NAMALWA (cell line): ENCODE measurements at places on chromosomes 16 and 17.

GRCh38 chr17:83109793-83110645 is 30.6 kb downstream of the METRNL start:
- no peak for DNase-seq

DNA sequence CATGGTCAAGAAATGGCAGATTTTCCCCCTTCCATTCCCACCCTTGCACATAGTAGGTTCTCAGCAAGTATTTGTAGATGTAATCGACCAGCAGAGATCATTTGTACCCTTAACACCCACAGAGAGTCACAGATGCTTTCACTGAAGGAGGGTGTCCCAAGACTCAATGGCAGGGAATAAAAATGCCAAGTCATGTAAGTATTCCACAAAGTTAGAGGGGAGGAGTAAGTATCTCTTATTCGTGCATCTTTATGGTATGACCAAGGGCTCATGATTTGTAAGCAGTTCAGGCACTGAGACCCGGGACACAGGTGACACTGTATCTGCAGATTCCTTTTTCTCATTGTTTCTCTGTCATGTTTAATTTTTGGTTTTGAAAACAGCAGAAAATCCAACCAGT is 489.6 kb downstream of the MAF start:
- no peak for DNase-seq

- DNase-seq = no peak
Measured at GRCh38 chr17:6528557-6528956, 27.8 kb downstream of the PITPNM3 start.

GRCh38 chr17:78965491-78965924 is 14.2 kb downstream of the LGALS3BP start:
- DNase-seq = peak; percentile 36

DNA sequence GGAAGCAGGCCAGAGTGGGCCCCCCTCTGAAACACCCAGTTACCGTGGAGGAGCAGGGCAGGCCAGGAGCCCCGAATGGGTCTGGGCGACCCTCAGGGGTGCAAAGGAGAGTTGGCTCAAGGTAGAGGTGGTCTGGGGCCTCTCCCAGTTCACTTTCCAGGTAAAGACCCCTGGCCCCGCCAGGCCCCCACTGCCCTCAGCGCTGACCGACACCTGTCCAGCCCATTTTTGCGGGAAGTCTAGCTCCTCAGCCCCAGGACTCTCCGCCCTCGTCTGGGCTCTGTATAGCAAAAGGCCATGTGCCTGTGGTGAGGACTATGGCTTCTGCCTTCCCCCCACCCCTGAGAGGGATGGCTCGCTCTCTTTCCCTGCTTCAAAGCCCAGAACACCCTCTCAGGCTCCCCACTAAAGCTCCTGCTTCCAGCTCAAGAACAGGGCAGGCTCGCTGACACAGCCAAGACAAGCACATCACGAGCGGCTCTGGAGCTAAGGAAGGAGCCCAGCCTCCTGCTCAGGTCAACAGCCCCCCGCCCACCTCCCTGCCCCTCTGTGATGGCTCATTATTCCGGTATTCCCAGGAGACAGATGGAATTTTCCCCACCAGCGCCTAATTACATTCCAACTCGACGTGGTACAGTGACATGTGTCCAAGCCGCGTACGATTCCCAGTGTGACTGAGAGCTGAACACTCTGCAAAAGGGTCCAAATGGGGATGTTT is 59.4 kb downstream of the RTN4RL1 start:
- no peak for DNase-seq

DNA sequence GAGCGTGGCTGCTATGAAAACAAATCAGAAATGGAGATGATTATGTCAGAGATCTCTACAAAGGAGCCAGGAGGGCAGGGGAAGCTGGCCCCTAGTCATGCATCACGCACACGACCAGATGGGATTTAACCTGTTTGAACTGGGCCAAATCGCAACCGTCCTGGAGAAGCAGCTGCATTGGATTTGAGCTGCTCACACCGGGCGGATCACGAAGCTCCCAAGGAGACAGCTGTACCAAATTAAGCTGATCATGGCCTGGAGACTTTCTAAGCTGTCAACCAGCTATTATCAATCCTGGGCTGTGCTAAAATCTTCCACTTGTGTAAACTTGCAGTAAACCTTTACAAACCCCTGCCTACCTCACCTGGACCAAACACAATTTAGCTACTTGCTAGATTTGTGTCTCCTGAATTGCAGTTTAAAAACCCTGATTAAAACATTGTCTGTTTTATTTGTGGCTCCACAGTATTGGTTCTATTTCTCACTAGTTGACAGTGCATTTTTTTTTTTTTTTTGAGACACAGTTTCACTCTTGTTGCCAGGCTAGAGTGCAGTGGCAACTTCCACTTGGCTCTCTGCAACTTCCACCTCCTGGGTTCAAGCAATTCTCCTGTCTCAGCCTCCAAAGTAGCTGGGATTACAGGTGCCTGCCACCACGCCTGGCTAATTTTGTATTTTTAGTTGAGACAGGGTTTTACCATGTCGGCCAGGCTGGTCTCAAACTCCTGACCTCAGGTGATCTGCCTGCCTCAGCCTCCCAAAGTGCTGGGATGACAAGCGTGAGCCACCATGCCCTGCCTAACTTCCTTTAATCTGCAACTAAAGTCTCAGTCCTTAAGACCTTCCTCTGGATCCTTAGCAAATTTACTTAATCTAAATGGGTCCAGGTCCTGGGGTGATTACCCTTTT is 98.3 kb upstream of the GRIN2A start:
- no peak for DNase-seq
